ENCODE measurements at places on chromosomes 6 and 20.

GRCh38 chr20:57814529-57814928 lies 104.7 kb upstream of the PMEPA1 start:
- DNase-seq: no peak

- DNase-seq: peak; percentile 53
Observed at GRCh38 chr6:3013486-3013885, 13.8 kb downstream of the NQO2 start.

GRCh38 chr20:61185841-61186601 lies 66.0 kb upstream of the CDH4 start:
- DNase-seq: peak; percentile 96

DNA sequence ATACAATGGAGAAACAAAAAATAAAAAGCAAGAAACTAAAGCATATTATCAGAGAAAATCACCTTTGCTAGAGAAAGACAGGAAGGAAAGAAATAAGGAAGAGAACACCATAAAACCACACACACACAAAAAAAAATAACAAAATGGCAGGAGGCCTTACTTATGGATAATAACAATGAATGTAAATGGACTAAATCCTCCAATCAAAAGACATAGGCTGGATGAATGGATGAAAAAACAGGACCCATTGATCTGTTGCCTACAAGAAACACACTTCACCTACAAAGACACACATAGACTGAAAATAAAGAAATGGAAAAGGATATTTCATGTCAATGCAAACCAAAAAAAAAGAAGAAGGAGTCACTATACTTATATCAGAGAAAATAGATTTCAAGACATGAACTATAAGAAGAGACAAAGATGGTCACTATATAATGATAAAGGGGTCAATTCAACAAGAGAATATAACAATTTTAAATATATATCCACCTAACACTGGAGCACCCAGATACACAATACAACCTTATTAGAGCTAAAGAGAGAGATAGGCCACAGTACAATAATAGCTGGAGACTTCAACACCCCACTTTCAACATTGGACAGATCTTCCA lies 693.6 kb downstream of the HACE1 start:
- DNase-seq: no peak

- DNase-seq: no peak
Observed at GRCh38 chr6:115885636-115886366, 174.9 kb downstream of the FRK start.

DNA sequence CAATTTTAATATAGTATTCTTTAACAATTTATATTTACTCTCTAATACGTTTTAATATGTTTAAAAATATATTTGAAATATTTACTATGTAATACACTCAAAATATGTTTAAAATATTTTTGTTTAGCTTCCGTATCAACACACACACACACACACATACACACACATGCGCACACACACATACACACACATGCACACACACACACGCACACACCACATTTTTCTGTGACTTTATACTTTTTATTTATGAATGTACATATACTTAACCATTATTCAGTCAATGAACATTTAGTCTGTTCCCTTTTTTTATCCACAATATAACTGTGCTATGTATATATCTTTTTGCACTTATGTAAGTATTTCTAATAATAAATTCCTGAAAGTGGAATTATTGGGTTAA lies 15.7 kb downstream of the OR2B6 start:
- no peak for DNase-seq

GRCh38 chr6:161011492-161012480 lies 20.2 kb downstream of the MAP3K4 start:
- no peak for DNase-seq

DNA sequence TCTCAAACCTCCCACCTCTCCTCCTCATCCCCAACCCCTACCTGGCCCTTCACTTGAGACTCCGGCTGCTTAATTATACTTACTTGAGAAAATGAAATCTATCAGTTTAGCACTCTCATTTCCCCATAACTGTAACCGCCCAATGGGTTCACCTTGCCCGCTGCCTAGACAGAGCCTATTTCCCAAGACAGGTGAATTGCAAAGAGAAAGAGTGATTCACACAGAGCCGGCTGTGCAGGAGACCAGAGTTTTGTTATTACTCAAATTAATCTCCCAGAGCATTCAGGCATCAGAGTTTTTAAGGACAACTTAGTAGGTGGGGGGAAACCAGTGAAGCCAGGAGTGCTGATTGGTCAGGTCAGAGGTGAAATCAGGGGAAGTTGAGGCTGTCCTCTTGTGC lies 301.4 kb upstream of the CDYL start:
- no peak for DNase-seq

GRCh38 chr6:32132110-32132509 lies 2.0 kb upstream of the FKBPL start:
- DNase-seq: no peak

- no peak for DNase-seq
Observed at GRCh38 chr6:36766399-36766945, 68.8 kb downstream of the RAB44 start.

GRCh38 chr20:21808863-21809664 lies 103.6 kb downstream of the PAX1 start:
- DNase-seq: no peak

DNA sequence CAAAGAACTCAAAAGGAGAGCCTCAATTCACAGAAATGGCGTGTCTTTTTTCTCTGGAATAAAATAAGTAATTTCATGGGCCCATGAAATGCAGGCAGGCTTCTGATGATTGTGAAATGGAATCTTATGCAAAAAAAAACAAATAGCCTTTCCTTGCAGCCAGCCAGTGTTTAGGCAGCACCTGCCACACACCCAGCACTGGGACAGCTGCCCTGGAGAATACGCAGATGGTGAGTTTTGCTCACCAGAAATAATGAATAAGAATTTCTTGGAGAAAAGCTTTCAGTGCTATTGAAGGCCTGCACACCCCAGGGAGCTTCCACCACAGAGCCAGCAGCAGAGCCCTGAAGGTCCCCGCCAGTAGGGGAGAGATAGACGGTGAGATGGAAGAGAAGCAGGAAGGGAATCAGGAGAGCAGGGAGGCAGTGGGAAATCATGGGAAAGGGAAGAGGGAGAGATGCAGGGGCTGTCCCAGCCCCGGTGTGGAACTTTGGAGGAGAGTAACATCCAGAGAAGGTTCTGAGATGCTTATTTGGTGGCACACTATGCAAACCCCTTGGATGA lies 54.9 kb downstream of the PXDC1 start:
- DNase-seq: no peak

- peak; percentile 77 for DNase-seq
Observed at GRCh38 chr6:140871911-140872310, 1260.8 kb upstream of the GJE1 start.

- DNase-seq: peak; percentile 43
Observed at GRCh38 chr6:18323935-18324705, 59.8 kb upstream of the DEK start.

GRCh38 chr20:31720486-31721407 lies 1.9 kb downstream of the BCL2L1 start:
- no peak for DNase-seq

DNA sequence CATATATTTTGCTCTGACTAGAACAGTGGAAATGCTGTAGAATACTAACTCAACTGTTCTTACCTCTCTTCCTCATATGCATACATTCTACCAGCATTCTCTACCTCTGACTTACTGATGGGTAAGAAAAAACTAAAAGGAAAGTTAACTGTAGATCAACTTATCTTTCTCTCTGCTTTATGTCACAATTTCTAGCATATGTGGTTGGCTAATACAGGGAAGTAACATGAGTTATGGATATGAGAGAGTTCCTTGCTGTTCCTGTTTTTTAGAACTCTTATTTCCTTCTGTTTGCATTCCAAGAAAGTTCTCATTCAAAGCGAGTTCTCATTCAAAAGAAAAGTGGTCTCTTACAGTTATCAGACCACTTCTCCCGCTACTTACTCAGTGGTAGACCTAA lies 226.8 kb upstream of the SGK1 start:
- DNase-seq: no peak

DNA sequence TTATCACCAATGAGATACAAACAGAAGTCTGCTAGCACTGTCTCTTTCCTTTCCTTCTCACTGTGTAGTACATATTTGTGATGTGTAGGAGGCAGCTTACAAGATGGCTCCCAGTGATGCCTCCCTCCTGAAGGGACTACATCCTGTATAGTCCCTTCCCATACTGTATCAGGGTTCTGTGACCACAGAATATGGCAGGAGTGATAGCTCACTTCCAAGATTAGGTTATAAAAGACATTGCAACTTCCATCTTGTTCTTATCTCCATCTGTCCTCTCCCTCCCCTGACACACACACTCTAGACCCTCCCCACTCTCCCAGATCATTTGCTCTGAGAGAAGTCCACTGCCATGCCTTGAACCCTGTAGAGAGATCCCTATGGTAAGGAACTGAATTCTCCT lies 38.0 kb downstream of the SESN1 start:
- no peak for DNase-seq

GRCh38 chr6:36320475-36320874 lies 16.2 kb downstream of the BNIP5 start:
- DNase-seq: no peak

DNA sequence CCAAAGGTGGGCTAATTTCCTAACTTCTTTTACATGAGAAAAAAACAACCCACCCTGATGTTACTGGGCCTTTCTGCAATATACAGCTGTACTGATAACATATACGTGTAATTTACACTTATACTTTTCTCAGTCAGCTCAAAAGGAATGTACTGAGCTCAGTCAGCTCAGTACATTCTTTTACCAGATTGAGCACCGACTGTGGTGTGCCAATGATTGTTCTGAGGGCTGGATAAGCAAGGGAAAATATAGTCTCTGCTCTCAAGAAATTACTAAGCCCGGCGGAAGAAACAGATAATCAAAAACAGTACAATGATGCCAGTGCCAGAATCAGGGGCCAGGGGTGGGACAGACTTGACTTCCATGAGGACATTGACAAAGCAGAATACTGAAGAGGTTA lies 10.0 kb upstream of the BLOC1S5 start:
- DNase-seq: no peak

- DNase-seq: no peak
Observed at GRCh38 chr6:46290421-46291274, 119.9 kb upstream of the ENPP5 start.

DNA sequence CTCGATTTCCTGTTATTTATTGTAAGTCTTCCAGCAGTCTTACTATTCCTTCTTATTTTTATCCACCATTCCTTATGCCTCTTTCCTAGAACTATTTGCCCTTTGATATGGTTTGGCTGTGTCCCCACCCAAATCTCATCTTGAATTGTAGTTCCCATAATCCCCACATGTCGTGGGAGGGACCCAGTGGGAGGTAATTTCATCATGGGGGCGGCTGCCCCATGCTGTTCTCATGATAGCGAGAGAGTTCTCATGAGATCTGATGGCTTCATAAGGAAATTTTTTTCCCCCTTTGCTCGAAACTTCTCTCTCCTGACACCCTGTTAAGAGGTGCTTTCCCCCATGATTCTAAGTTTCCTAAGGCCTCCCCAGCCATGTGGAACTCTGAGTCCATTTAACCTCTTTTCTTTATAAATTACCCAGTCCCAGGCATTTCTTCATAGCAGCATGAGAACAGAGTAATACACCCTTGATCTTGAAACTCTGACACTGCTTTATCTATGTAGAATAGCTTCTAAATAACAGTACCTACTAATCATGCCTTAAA lies 48.8 kb downstream of the PLN start:
- DNase-seq: no peak

DNA sequence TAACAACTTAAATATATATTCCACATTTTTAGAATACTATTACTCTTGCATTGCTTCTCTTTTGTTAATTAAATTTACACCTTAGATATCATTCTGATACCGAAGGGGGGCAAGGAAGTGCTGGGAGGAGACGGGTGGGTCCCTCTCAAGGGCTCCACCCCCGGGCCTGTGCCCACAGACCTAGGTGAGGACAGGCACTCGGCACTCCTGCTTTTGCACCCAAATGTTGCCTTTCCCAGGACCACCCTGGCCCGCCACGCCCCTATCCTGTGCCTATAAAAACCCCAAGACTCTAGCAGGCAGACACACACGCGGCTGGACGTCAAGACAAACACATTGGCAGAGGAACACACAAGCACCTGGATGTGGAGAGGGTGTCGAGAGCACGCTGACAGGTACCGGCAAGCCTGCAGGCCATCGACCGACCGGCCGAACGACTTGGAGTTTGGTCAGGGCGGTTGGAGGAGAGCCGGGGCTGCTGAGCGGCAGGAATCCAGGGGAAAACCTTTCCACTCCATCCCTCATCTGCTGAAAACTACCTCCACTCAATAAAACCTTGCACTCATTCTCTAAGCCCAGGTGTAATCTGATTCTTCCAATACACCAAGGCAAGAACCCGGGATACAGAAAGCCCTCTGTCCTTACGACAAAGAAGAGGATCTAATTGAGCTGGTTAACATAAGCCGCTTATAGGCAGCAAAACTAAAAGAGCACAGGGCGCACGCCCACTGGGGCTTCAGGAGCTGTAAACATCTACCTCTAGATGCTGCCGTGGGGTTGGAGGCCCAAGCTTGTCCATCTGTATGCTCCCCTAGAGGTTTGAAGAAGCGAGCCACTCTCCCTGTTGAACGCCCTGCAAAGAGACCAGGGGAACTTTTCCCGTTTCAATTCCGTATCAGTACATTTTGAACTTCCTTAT lies 197.4 kb upstream of the PRSS16 start:
- DNase-seq: no peak

- no peak for DNase-seq
Observed at GRCh38 chr6:111615916-111616612, 10.4 kb upstream of the TRAF3IP2 start.

DNA sequence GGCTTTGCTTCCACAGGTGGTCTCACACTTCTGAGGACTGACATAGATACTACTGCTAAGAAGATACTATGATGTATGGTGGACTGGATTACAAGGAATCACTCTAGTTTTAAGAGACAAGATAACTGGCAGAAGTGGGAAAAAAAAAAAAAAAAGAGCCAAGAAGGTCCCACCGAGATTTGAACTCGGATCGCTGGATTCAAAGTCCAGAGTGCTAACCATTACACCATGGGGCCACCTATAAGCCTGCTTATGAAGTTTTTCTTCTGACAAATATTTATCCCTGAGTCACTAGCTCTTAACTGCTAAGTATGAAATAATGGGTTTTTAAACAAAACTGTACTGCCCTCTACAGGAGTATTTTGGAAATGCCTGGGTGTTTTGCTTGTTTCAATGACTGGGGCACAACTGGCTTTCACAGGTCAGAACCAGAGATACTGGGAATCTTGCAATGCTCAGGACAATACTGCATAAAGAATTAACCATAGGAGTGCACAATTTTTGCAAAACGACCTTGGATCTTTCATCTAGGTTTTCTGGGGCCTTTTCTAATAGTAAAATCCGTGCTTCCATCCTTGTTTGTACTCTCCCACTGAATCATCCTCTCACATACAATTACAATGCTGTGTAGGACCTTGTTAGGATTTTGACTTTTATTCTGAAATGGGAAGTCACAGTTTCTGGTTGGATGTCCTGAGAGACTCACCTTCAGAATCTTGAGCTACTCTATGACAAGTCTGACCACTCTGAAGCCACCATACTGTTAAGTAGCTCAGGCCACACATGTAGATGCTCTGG lies 116.3 kb downstream of the OR2B2 start:
- peak; percentile 93 for DNase-seq

DNA sequence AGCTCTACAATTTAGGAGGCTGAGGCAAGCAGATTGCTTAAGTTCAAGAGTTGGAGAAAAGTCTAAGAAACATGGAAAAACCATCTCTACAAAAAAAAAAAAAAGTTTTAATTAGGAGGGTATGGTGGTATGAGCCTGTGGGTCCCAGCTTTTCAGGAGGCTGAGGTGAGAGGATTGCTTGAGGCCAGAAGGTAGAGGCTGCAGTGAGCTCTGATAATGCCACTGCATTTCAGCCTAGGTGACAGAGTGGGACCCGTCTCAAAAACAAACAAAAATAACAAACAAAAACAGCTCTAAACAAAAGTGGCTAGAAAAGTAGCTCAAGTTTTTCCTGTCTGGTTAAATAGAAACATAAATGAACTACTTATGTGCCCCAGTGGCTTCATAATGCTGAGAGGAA lies 2133.6 kb upstream of the DEFB115 start:
- no peak for DNase-seq

Measured in HFFc6 (cell line).